ENCODE measurements at places on chromosomes 5 and 9. TPM values are rescaled to one million over a fixed set of nuclear protein-coding genes. Genes with fewer than 3 reads are reported as not detected.

Gene TMEFF1
- polyA plus RNA-seq, result 18.0 TPM

Gene TMEM232
- polyA plus RNA-seq, result 6.0 TPM

Gene CDC20B
- polyA plus RNA-seq, result 0.41 TPM

Gene DOCK2
- 5.0 TPM for polyA plus RNA-seq

Gene EIF4E1B
- 1.9 TPM for polyA plus RNA-seq

Gene SLC35D2
- 8.4 TPM for polyA plus RNA-seq

Gene B4GALT1
- polyA plus RNA-seq, result 12.0 TPM

Gene MEIKIN
- 1.1 TPM for polyA plus RNA-seq

Gene NUTM2F
- not detected for polyA plus RNA-seq

Gene ZNF618
- polyA plus RNA-seq, result 17.0 TPM

Gene SLC36A2
- 0.24 TPM for polyA plus RNA-seq

Gene SLC6A18
- not detected for polyA plus RNA-seq

Gene SLC45A2
- 0.56 TPM for polyA plus RNA-seq

Gene SLC1A3
- 738 TPM for polyA plus RNA-seq

Gene SLIT3
- polyA plus RNA-seq, result 20.6 TPM

Gene PCDHGC3
- 678 TPM for polyA plus RNA-seq

Gene INIP
- polyA plus RNA-seq, result 25.9 TPM

Gene PCDHA9
- polyA plus RNA-seq, result 0.11 TPM

Gene OSMR
- polyA plus RNA-seq, result 6.0 TPM

Gene SHC3
- 30.4 TPM for polyA plus RNA-seq

Gene NNT
- 73.0 TPM for polyA plus RNA-seq

Gene CCDC69
- 4.3 TPM for polyA plus RNA-seq

Gene OR1L8
- polyA plus RNA-seq, result not detected

Gene OGN
- polyA plus RNA-seq, result 316 TPM

Gene THBS4
- polyA plus RNA-seq, result 30.1 TPM

Gene UBE2B
- polyA plus RNA-seq, result 113 TPM

Gene PLK2
- 61.8 TPM for polyA plus RNA-seq

Gene FCN2
- not detected for polyA plus RNA-seq

Gene TXNDC8
- not detected for polyA plus RNA-seq

Gene CDH18
- 22.1 TPM for polyA plus RNA-seq

Gene COL5A1
- polyA plus RNA-seq, result 79.4 TPM

Gene SPIN1
- 175 TPM for polyA plus RNA-seq

Gene LCP2
- polyA plus RNA-seq, result 9.6 TPM

Gene CCL27
- 1.0 TPM for polyA plus RNA-seq

Gene SLC34A3
- polyA plus RNA-seq, result 1.6 TPM

Gene TUBB4B
- 441 TPM for polyA plus RNA-seq

Gene C1QTNF2
- 3.0 TPM for polyA plus RNA-seq

Gene GABBR2
- 140 TPM for polyA plus RNA-seq

Gene OR5C1
- not detected for polyA plus RNA-seq

Gene ALDH7A1
- 112 TPM for polyA plus RNA-seq

Gene ZNF454
- polyA plus RNA-seq, result 9.2 TPM

Gene CCNJL
- polyA plus RNA-seq, result 7.9 TPM

Data from spinal cord (tissue), 10 donors.